ENCODE measurements at places on chromosomes 5 and 9.

DNA sequence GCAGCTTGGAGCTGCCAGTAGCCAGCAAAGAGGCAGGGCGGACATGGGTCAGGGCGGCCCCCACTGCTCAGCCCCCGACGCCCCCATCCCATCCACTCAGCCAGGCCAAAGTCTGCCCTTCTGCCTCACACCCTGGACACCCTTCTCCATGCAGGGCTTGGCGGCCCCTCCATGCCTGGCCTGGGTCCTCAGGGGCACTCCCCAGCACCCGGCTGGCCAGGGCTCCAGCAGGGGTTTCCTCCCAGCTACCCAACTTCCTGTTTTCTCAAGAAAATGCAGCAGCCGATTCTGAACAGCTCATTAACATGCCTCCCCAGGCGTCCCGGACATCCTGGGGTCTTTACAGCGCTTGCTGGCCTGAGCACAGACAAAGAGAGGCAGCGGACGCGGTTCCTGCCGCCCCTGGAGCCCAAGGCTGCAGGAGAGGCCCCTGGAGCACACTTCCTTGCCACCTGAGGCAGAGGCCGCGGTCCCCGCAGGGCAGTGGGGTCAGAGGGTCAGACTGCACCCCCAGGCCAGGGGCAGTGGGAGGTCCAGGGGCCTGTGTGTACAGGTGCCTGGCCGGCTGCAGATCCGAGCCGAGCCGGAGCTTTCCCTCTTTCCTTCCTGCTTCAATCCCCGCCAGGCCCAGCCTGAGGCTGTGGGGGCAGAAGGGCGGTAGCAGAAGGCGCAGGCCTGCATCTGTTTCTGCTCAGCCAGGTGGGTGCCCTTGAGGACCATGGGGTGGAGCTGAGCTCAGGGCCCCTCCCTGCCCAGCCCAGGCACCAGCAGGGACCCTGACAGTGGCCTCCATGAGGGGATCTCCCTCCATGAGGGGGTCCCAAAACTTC lies 18.7 kb upstream of the NRARP start:
- DNase-seq, result no peak

GRCh38 chr9:108742191-108742590 lies 113.6 kb downstream of the ACTL7B start:
- DNase-seq, result no peak

- no peak for DNase-seq
Measured at GRCh38 chr9:126564128-126564527, 49.6 kb upstream of the LMX1B start.

- no peak for DNase-seq
Measured at GRCh38 chr5:177123789-177124485, 9.6 kb upstream of the NSD1 start.

DNA sequence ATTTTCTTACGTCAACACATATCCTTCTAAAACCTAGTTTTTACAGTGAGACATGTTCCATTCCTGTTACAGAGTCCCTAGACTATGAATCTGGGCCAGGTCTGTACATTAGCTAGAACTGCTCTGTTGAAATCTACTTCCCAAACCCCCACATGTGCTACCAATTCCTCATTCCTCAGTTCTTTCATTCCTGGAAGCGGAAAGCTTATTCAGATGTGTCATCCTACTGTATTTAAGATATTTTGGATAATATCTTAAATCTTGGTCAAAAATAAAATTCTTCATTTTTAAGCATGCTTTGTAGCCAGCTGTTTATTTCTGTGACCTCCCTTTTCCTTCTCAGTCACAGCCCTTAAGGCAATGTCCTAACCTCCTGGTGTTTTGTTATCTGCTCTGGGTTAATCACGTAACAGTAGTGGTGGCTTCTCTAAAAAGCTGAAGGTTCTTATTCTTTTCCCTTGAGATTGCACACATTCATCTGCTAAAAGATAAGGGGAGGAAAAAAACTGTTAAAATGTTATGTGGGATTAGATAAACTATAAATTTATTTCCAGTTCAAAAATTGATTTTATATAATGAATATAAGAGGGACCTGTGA lies 35.6 kb downstream of the GLRX start:
- DNase-seq, result no peak

DNA sequence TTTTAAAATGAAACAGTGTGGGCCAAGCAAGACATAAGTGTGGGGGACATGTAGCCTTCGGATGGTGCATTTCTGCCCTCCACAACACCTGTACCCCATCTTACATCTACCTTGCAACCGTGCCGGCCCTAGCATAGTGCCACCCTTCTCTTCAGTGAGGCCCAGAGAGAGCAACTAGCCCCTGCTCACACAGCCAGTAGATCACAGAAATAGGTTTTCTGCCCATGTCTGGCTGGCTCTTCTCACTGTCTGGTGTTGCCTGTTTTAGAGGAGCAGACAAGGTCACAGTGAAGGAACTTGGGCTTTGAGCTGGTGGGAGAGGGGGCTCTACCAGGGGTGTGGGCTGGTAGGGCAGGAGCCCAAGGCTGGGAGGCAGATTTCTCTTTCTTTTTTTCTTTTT lies 11.1 kb downstream of the PDLIM7 start:
- no peak for DNase-seq

GRCh38 chr9:116516456-116516855 lies 170.6 kb upstream of the TRIM32 start:
- no peak for DNase-seq

DNA sequence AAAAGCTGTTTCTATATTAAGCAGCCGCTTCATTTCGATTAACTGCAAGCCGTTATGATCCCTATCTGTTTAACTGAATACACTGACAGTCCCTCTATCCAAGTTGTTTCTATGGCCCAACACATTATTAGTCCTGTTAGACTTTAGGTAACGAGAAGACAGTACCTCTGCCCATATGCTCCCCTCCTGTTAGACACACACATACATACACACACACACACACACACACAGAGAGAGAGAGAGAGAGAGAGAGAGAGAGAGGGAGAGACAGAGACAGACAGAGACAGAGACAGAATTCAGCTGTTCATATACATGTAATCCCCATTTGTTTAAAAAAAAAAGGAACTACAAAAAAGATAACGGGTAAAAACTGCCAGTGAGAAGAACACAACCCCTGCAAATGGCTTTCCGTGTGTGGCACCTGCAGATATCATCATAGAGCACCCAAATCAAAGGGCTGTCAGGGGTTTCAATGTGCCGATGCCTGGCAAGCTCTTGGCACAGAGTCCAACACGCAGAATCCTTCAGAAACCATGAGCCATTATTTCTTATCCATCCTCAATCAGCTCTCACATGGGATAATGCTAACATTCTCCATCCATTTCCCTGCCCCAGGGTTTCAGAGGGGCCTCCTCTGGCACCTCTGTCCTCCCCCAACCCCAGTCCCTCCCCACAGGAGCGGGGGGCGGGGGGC lies 144.0 kb downstream of the MYO10 start:
- DNase-seq, result no peak

DNA sequence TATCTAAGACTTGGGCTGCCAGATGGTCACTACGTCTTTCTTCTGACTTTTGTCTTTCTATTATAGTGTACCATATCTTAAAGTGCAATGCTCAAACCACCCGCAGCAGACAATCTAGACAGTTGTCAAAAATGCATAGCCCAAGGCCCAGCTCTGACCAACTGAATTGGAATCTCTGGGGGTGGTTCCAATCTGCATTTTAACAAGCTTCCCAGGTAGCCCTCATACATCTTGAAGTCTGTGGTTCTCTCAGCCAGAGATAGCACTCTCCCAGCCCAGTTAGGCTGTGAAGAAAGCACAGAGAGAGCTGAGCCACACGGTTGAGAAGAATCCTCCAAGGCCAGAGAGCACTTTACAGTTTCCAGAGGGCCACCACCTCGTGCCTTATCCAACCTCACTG lies 128.2 kb upstream of the HAND1 start:
- DNase-seq, result no peak

DNA sequence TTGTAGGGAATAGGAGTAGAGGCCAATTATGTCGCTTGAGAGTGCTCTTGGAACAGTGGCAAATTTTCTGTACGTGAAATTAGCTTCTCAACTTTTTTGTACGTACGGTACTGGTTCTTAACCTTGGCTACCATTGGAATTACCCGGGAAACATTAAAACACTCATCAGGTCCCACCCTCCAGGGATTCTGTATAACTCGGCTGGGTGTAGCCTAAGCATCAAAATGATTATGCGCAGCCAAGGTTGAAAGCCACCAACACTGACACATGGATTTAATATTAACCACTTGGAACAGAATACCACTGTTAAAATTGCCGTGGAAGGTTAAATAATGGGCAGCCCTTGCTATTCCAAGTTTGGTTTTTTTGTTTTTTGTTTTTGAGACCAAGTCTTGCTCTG lies 17.4 kb downstream of the DNAJA1 start:
- no peak for DNase-seq
